ENCODE measurements at places on chromosomes 13 and 19.

- DNase-seq, result no peak
These were observed 74.9 kb downstream of the LHFPL6 start for GRCh38 chr13:39527961-39528660.

DNA sequence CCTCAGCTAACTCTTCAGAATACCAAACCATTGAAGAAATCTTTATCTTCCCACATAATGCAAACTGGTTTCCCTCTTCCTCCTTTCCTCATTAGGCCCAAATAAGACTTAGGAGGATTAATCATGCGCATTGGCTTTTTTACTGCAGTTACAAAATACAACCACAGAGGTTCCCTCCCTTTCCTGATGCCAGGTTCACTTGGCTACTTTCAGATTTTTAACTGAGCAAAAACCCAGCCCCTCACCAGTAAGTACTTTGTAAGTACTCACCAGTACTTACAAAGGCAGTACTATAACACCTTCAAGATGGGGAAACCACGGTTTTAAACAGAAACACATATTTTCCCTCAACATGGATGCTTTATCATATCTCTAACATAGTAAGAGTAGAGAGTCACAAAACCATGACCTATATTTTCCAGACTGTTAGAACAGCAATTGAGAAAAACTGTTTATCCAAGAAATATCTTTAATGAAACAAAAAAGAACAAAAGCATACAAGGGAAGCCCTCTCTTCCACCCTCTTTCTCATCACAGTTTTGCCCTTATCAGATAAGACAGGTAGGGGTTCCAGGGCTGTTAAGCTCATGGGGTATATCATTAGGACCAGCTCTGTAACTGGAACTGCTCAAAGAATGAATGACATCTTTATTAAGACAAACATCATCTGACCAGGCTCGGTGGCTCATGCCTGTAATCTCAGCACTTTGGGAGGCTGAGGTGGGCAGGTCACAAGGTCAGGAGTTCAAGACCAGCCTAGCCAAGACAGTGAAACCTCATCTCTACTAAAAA lies 12.7 kb downstream of the FOXO1 start:
- no peak for DNase-seq

- DNase-seq, result no peak
These were observed 6.4 kb downstream of the ARHGEF7 start for GRCh38 chr13:111121506-111121905.

GRCh38 chr19:10828981-10829821 lies 6.8 kb downstream of the TMED1 start:
- DNase-seq, result no peak

GRCh38 chr13:33106656-33107360 lies 90.6 kb downstream of the KL start:
- no peak for DNase-seq

- DNase-seq, result no peak
These were observed 17.6 kb downstream of the EVI5L start for GRCh38 chr19:7847664-7848063.

GRCh38 chr13:112114391-112114790 lies 47.4 kb downstream of the SOX1 start:
- DNase-seq, result no peak

DNA sequence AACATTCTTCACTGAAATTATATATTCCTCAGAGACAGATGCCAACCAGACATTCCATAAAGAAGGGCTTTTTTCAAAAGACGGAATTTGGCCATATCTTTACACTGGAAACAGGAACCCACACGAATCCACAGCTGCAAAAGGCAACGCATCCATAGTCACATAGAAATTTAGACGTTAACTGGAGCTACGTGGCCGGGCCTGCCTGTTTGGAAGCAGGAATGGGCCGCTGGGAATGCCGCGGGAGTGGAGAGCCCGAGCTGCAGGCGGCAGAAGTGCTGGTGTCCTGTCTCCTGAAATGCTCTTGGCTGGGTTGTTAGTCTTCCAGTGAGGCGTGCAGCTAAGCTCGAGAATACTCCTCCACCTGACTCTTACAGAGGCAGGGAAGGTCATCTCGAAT lies 122.2 kb downstream of the KL start:
- no peak for DNase-seq

DNA sequence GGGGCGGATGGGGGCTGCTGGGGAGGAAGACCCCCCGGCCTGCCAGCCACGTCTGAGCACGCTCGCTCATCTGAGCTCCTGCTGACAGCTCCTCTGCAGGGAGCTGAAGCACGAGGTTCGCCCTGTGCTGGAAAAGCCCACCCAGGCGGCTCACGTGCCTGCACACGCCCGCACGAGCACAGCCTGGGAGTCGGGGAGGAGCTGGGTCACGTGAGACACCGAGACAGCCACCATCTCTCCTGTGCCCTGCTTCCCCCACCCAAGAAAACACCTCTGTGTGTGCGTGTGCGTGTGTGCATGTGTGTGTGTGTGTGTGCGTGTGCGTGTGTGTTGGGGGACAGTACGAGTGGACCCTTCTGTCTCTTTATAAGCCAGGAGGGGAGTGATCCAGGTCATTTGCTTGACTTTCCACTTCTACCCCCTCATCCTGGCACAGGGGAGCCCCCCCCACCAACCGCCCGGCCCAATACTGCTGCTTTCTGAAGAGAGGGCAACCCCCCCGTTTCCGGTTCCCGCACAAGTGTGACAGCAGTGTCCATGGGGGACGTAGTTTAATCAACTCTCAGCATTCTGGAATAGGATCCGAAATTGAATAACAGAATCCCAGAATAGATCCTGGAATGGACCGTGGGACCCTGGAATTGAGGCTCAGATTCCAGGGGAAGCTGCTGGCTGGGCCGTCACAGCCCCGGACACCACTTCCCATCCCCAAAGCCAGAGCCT lies 42.5 kb downstream of the CELF5 start:
- DNase-seq, result peak; percentile 8

GRCh38 chr13:35848336-35849255 lies 282.6 kb downstream of the DCLK1 start:
- no peak for DNase-seq

DNA sequence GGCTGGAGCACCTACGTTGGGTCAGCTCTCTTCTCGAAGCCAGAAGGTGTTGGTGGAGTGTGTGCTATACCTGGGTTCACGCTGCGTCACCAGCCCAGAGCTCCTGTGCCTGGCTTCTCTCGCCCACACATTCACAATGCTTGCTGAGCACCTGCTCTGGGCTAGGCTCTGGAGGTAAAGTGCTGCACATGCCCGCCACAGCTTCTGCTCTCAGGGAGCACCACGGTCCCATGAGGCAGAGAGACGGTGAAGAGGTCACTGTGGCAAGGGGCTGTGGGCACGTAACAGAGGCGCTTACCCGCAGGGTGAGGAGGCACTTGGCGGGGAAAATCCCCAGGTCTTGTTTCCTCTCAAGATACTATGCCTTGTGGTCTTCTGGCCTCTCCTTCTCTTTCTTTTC lies 174.2 kb downstream of the TEX29 start:
- no peak for DNase-seq

GRCh38 chr13:110562036-110562597 lies 595 bp upstream of the RAB20 start:
- DNase-seq, result no peak

DNA sequence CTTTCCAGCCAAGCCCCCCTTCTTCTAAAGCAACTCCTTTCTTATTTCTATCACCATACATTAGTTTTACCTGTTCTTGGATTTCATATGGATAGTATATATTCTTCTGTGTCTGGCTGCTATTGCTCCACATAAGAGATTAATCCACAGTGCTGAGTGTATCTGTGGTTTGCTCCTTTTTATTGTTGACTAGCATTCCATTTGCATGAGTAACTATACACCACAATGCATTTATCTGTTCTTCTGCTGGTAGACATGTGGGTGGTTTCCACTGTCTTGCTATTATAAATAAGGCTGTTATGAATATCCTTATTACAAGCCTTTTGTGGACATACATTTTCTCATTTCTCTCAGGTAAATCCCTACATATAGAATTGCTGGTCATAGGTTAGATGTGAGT lies 138.2 kb downstream of the SLC7A1 start:
- DNase-seq, result no peak

GRCh38 chr13:96229356-96229755 lies 139.4 kb downstream of the HS6ST3 start:
- no peak for DNase-seq

- peak; percentile 7 for DNase-seq
These were observed 8.3 kb downstream of the CACTIN start for GRCh38 chr19:3618144-3618810.

- peak; percentile 26 for DNase-seq
These were observed 412.6 kb downstream of the KCTD12 start for GRCh38 chr13:76473552-76474134.

- DNase-seq, result no peak
These were observed 56.6 kb downstream of the CEBPG start for GRCh38 chr19:33429891-33430673.

GRCh38 chr19:23409392-23410048 lies 14.2 kb upstream of the ZNF91 start:
- DNase-seq, result no peak

GRCh38 chr19:41945135-41945766 lies 13.9 kb downstream of the RABAC1 start:
- no peak for DNase-seq

- no peak for DNase-seq
These were observed 19.7 kb upstream of the EDDM13 start for GRCh38 chr19:56252699-56253422.

- no peak for DNase-seq
These were observed 12.6 kb upstream of the ERICH6B start for GRCh38 chr13:45628094-45628493.

DNA sequence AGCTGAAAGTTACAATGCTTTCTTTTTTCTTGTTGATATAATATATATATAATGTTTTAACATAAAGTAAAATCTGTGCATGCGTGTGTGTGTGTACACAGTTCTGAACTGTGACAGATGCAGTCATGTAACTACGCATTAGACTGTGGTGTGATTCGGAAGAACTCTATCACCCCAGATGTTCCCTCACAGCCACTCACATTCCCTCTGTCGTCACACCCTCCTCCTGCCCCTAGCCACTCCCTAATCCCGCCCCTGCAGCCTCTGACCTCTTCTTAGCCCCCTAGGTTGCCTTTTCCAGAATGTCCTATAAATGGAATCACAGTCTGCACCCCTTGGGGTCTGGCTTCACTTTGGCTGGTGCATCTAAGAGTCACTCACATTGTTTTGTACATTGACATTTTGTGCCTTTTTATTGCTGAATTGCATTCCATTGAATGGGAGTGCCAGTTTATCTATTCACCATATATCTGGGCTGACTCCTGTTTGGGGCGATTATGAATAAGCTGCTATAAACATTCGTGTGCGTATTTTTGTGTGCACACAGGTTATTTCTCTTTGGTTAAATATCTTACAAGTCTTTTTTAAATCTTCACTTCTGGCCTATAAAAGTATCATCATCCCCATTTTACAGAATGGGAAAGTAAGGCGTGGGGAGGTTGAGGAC lies 20.4 kb downstream of the DHRS12 start:
- no peak for DNase-seq

DNA sequence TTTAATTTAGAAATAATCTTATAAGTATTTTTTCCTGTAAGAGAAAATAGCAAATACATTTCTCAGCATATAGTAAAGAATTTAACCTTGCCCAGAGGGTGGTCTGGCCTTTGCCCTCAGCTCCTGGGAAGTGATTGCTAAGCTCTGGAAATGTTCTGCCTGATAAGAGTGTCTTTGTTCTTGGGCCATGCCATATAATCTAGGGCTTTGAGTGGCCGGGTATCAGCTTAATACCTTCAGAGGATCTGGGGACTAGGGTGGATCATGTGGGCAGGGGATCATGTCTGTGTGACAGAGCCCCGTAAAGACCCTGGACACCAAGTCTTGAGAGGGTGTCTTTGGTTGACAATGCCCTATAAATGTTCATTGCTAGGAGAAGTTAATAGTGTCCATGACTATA lies 1032.4 kb upstream of the MIR17HG start:
- DNase-seq, result no peak

DNA sequence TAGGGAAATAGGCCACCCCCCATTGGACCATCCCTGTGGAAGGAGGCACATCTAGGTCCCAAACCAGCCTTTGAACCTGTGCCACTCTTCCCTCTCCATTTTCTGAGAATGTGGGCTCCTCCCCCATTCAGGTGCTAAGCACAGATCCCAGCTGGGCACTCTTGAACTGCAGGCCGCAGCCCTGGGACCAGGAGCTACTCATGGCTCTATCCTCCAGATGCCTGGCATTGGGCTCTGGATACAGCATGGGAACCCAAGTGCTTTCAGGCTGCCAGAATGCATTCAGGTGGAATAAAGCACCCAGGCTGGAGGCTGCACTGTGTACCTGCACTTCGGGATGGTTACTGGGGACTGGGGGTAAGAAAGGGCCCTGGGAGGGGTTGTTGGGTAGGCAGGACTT lies 1372.3 kb upstream of the SPRY2 start:
- no peak for DNase-seq

DNA sequence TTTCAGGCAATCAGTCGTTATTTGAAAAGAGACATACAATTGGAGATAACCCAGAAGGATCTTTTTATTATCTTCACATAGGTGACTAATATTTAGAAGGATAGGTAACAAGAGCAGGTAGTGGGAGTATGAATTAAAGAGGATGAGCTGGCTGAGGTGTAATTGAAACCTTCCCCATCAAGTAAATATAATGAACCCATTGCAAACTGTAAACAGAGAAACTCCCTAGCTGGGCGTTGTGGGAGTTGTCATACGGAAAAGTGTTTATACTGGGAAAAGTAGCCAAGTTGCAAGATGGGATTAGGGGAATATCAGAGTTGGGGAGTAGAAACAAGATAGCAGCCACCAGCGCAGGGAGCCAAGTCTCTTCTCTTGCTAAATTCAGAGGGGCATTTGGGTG lies 448.4 kb downstream of the COG6 start:
- no peak for DNase-seq

DNA sequence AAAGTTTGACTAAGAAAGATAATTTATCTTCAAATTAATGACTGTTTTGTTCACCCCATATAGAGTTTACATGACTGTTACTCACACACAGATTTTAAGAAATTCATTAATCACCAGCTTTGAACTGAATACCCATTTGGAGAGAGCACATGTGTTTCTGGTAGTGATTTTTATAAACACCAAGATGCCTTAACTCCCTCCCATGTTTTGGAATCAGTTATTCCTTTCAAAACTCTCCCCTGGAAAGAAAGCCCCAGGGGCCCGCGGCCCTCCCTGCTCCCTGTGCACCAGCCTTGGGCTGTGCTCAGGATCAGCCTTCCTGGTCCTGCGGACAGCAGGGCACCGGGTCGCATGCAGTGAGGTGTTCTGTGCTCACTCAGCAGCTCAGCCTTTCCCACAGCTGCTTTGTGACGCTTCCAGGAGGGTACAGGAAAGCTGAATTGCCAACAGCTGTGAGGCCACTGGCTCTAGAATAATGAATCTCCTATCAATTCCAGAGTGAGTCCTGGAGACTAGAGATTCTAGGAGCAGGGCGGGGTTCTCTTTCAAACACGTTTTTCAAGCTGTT lies 483.2 kb downstream of the EFNB2 start:
- DNase-seq, result no peak

DNA sequence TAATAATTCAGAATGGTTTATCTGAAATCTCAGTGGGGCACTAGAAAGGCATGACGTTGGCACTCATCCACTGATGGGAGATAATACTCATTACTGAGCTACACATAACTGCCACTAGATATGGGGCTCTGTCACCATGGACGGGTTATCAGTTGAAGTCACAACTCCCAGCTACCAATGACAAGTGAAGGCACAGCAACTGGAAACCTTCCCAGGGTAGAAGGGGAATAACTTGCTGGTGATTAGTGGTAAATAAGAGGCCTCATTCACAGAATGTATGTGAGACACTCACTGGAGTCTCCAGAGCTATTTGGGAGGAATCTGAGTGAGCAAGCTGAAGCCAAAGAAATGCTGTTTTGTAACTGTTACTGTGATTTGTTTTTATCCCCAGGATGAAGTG lies 249.6 kb downstream of the ENOX1 start:
- no peak for DNase-seq
